Urinary bladder (tissue), 4 donors: ENCODE measurements at places on chromosomes 12 and 14.

DNA sequence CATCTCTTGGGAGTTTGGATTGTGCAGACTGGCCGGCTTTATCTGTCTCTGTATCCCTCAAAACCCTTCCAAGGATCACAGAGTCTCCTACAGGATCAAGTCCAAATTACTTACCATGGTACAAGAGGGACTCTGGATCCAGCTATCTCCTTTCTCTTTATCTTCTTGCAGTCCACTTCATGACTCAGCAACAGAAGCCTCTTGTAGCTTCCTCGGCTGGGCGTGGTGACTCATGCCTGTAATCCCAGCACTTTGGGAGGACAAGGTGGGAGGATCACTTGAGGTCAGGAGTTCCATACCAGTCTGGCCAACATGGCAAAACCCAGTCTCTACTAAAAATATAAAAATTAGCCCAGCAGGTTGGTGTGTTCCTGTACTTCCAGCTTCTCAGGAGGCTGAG lies 189.7 kb downstream of the BCAT1 start:
- DNase-seq, result no peak

- no peak for DNase-seq
Observed at GRCh38 chr12:57496822-57497221, 9.0 kb downstream of the MARS1 start.

DNA sequence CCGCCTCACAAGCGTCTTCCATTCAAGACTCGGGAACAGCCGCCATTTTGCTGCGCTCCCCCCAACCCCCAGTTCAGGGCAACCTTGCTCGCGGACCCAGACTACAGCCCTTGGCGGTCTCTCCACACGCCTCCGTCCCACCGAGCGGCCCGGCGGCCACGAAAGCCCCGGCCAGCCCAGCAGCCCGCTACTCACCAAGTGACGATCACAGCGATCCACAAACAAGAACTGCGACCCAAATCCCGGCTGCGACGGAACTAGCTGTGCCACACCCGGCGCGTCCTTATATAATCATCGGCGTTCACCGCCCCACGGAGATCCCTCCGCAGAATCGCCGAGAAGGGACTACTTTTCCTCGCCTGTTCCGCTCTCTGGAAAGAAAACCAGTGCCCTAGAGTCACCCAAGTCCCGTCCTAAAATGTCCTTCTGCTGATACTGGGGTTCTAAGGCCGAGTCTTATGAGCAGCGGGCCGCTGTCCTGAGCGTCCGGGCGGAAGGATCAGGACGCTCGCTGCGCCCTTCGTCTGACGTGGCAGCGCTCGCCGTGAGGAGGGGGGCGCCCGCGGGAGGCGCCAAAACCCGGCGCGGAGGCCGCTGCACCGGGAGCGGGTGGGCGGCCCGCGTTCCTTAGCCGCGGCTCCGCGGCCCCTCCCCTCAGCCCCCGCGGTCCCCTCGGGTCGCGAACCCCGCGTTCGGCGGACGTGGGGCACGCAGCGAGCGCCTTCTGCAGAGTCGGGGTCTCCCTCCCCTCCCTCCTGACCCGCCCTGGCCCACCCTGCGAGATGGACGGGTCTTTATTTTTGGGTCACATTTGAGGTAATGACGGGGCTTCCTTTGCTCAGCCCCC lies at the start of gene UBC:
Gene UBC (minus strand): TSS at position 259 of the 847 bp plus-strand sequence. CDS start 879 bp downstream, outside the sequence.
- peak; percentile 88 for DNase-seq

DNA sequence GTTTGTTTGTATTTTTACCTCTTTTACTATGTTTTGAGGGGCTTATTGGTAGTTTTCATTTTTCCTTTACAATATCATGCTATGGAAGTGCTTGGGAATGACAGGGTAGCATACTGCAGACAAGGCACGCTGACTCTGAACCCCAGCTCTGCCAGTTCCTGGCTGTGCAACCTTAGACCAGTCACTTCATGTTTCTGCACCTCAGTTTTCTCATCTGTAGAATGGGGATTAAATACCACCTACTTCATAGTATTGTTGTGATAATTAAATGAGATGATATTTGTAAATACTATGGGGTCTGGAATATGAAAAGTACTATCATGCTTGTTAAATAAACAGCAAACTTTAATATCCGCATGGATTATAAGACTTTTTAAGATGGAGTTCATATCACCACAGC lies 35.4 kb downstream of the SRRM4 start:
- DNase-seq, result no peak

GRCh38 chr12:25387732-25388050 lies 137.0 kb upstream of the KRAS start:
- DNase-seq, result no peak

- DNase-seq, result no peak
Observed at GRCh38 chr12:98579347-98579746, 14.1 kb upstream of the SLC25A3 start.

GRCh38 chr14:76073717-76074116 lies 78.0 kb upstream of the GPATCH2L start:
- no peak for DNase-seq

DNA sequence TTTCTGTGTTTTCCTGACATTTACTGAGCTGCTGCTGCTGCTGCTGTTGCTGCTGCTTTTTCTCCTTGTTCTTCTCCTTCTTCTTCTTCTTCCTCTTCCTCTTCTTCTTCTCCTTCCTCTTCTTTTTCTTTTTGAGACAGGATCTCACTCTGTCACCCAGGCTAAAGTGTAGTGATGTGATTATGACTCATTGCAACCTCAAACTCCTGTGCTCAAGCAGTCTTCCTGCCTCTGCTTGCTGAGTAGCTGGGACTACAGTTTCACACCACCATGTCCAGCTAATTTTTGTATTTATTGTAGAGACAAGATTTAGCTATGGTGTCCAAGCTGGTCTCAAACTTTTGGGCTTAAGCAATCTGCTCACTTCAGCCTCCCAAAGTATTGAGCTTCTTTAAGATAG lies 95.8 kb downstream of the TMTC3 start:
- no peak for DNase-seq

GRCh38 chr14:95408731-95409476 lies 89.2 kb upstream of the CLMN start:
- DNase-seq, result no peak

- no peak for DNase-seq
Observed at GRCh38 chr12:31880340-31880739, 78.9 kb upstream of the RESF1 start.

GRCh38 chr14:69644814-69645213 lies 33.4 kb downstream of the SUSD6 start:
- no peak for DNase-seq

- DNase-seq, result no peak
Observed at GRCh38 chr14:77052281-77053044, 24.0 kb upstream of the IRF2BPL start.

DNA sequence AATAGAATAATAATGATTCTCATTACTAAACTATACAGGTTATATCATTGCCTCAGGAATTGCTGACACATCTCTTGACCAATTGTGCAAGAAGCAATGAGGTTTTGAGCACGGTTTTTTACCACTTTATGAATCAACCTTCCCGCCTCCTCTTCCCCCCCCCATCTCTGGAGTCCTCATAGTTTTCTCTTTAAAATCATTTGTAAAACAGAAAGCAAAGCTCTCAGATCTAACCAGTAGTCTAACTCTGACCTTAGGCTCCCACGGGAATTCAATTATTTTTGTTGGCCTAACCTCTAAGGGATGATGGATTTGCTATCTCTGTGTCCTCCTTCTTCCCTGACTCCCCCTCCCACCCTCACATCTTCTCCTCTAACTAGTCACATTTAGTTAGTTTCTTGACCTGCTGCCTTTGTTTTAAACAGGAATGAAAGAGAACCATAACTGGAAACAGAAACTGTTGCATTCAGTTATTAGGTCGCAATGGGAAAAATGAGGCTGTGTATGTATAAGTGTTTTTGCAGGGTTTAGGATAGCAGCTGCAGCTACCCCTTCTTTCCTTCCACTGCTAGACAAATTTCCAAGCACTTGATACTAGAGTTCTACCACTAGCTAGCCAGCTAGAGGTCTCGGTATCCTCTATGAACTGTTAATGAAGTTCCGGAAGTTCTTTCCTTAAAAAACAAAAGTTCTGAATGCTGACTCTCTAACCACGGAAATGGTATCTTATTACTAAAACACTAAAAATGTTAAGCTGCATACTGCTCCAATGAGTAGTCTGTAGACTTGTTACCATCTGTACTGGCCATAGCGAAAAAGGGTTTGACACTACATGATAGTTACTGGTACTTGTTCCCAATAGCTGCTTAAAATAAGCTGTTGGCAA lies 65.4 kb downstream of the TAOK3 start:
- DNase-seq, result no peak

GRCh38 chr14:41615011-41615595 lies 8.4 kb downstream of the LRFN5 start:
- DNase-seq, result no peak

- DNase-seq, result no peak
Observed at GRCh38 chr12:27952510-27952909, 20.0 kb downstream of the PTHLH start.

DNA sequence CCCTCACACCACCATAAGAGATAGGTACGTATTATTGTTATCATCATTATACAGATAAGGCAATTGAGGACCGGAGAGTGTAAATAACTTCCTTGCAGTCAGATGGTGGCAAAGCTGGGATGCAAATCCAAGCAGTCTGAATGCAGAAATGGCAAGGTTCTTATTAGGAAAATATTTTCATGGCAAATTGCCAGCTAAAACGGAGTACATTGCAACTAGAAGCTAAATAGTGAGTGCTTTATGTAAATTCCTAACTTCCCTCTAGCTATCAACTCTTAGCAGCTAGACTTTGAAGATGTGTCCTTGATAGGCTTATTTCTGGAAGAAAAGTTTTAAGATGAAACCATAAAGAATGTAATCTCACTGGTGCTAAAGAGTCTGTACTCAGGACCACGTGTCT lies 323.9 kb upstream of the DIO2 start:
- DNase-seq, result no peak

- no peak for DNase-seq
Observed at GRCh38 chr14:32588448-32589320, 259.6 kb downstream of the AKAP6 start.

- peak; percentile 29 for DNase-seq
Observed at GRCh38 chr14:67674139-67674479, 323 bp downstream of the VTI1B start.

DNA sequence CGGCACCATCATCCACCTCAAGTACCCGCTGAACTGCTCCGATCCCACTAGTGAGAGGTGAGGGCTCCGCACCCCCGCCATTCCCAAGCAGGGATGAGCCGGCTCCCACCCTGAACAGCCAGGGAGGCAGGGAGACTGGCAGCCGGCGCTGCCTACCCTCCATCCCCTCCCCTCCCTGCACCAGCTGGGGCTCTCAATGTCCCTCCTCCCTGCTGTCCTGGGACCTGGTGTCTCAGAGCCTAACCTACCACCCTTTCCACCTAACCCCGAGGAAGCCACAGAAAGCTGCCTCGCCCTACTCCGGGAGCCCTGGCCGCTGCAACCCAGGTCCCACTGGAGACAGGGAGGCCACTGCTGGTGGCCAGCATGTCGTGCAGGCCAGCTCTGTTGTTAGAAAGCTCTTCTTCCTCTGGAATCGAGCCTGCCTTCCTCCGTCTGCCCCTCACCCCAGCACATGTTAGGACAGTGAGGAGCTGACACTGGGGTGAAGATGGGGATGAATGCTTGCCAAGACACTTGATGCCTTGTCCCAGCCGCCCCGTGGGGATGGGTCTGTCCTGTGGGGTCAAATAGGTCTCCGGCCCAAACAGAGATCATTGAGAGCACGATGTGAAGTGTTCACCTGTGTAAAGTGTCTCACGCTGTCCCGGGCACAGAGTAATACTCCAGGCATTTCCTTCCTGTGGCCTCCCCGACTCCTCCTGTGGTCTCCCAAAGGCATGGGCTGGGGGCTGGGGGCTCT lies 1.1 kb downstream of the PTPN6 start:
- no peak for DNase-seq

DNA sequence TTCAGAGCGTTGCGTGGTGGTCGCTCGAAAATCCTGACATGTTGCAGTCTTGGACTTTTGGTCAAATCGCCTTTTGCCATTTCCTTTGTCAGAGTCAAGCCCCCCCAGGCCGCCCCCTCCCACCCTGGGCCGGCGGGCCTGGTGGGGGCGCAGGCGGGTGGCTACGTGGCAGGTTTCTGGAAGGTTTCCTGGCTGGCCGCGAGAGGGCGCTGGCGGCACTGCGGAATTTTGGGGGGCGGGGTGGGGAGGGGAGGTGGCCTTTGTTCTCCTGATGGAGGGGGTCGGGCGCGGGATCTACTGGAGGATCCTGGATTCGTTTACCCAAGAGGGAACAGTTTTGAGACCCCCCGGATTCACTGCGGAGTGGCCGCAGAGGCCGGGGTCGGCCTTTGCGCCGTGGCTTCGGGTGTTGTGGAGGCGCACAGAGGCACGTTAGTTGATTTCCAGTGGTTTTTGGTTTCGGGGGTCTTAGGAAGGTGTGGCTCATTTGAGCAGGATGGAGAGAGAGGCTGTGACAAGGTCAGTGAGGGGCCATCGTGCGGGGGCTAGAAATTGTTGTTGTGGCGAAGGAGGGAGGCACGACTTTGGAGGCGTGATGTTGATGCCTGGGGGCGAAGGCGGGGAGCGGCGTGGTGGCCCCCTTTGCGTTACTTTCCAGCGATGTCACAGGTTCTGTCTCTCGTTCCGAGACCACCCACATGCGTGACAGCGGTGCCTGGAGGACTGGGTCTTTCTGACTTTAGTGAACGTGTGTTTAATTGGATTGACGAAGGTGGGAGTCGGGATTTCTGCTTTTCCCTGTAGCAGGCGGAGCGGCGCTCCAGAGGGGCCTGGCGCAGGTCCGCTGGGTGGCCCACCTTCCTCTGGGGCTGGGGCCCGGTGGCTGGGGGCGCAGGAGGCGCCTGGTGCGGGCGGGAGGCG lies 1.4 kb downstream of the MEG3 start:
- DNase-seq, result no peak

GRCh38 chr12:4252601-4253000 lies 21.0 kb upstream of the CCND2 start:
- DNase-seq, result no peak

- no peak for DNase-seq
Observed at GRCh38 chr14:68444449-68445168, 348.3 kb downstream of the ZFP36L1 start.
